Hair follicular keratinocyte (primary cell): ENCODE measurements at places on chromosomes 2 and 18. TPM values are rescaled to one million over a fixed set of nuclear protein-coding genes. Genes with fewer than 3 reads are reported as not detected.

Gene SIX3
- total RNA-seq: not detected in 2 replicates

Gene CD302
- total RNA-seq: 1.7 and 2.2 TPM in 2 replicates

Gene CRACDL
- total RNA-seq: 0.23 and 0.80 TPM in 2 replicates

Gene REG1B
- total RNA-seq: not detected in 2 replicates

Gene MOGAT1
- total RNA-seq: not detected in 2 replicates

Gene GALNT3
- total RNA-seq: 89.5 and 100.0 TPM in 2 replicates

Gene PSD4
- total RNA-seq: 38.2 and 44.3 TPM in 2 replicates

Gene ACADL
- not detected in 2 replicates for total RNA-seq

Gene SLC4A5
- total RNA-seq: not detected in 2 replicates

Gene C2orf15
- total RNA-seq: 0.16 and 2.3 TPM in 2 replicates

Gene AGFG1
- 77.5 and 89.8 TPM in 2 replicates for total RNA-seq

Gene TMEM182
- total RNA-seq: 3.3 and 4.1 TPM in 2 replicates

Gene SPEG
- total RNA-seq: 13.8 and 30.5 TPM in 2 replicates

Gene LNPK
- 13.9 and 17.6 TPM in 2 replicates for total RNA-seq

Gene RFTN2
- total RNA-seq: not detected in 2 replicates

Gene CNGA3
- total RNA-seq: not detected in 2 replicates

Gene RAPH1
- 13.0 and 20.0 TPM in 2 replicates for total RNA-seq

Gene CDH20
- not detected in 2 replicates for total RNA-seq
